ENCODE measurements at places on chromosomes 11 and 22. TPM values are rescaled to one million over a fixed set of nuclear protein-coding genes. Genes with fewer than 3 reads are reported as not detected.

DNA sequence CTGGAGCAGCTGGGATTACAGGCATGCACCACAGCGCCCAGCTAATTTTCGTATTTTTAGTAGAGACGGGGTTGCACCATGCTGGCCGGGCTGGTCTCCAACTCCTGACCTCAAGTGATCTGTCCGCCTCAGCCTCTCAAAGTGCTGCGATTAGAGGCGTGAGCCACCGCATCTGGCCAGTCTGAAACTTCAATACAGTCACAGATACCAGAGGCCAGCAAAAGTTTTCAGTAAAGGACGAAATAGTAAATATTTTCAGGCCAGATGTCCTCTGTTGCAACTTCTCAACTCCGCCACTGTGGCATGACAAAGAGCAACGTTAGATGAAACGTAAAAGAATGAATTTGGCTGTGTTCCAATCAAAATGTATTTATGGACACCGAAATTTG lies 403.6 kb downstream of the MN1 start:
- DNase-seq, result no peak

GRCh38 chr11:122375687-122376399 lies 259.8 kb upstream of the BLID start:
- no peak for DNase-seq

GRCh38 chr22:36386351-36386899 lies 1.3 kb downstream of the MYH9 start:
- DNase-seq, result peak; percentile 80

DNA sequence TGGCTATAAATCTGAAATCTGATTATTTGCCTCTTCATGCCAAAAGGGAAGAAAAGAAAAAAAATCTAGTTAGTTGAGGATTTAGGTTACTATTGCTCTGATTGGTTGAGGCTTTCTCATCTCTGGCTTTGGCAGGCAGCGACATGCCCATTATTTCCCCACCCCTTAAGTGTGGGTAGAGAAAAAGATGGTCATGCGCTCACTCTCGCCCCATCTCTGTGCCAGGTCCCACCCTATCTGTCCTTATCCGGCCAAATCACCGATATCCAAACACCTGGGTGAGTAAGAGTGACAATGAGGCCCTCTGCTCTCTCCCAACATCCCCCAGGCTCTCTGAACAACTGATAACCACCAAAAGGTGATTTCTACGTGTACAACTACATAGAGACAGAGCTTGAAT lies 31.2 kb upstream of the SNX19 start:
- no peak for DNase-seq

DNA sequence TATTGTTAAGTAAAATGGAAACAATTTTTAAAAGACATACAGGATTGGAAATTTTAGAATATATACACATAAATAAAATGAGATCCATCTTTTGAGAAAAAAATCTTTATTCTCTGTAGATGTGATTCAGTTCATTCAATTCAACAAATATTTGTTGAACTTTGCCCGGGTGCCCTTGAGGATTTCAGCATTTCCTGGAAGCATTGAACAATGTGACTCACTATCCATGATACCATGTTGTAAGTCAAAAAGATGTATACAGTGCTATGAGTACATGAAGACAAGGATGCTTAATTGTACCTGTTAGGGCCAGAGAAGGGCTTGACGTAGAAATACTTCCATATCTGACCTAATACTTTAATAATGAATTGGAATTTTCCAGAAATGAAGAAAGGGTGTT lies 353.7 kb downstream of the METTL15 start:
- DNase-seq, result no peak

The MICALL1 gene
- 74.8 TPM for total RNA-seq

DNA sequence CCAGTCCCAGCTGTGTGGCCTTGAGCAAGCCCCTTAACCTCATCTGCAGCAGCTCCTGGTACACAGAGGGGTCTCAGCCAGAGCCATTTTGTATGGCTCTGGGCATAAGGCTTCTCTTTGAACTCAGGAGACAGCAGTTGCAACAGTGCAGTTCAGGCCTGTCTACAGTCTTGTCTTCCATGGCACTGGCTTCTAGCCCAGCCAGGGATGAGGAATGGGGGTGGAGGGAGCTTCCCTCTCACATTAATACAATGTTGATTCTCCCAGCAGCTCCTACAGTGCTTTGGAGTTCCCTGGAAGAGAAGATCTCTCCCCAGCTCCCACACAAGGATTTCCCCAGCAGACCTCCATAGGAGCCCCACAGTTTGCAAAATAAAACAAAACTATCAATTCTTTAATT lies 350.2 kb downstream of the BUD13 start:
- DNase-seq, result no peak

- DNase-seq, result peak; percentile 6
Observed at GRCh38 chr22:27420817-27421361, 380.7 kb downstream of the MN1 start.

The CRYBB1 gene
- not detected for total RNA-seq

GRCh38 chr11:46220313-46220712 lies 57.1 kb upstream of the CREB3L1 start:
- no peak for DNase-seq

DNA sequence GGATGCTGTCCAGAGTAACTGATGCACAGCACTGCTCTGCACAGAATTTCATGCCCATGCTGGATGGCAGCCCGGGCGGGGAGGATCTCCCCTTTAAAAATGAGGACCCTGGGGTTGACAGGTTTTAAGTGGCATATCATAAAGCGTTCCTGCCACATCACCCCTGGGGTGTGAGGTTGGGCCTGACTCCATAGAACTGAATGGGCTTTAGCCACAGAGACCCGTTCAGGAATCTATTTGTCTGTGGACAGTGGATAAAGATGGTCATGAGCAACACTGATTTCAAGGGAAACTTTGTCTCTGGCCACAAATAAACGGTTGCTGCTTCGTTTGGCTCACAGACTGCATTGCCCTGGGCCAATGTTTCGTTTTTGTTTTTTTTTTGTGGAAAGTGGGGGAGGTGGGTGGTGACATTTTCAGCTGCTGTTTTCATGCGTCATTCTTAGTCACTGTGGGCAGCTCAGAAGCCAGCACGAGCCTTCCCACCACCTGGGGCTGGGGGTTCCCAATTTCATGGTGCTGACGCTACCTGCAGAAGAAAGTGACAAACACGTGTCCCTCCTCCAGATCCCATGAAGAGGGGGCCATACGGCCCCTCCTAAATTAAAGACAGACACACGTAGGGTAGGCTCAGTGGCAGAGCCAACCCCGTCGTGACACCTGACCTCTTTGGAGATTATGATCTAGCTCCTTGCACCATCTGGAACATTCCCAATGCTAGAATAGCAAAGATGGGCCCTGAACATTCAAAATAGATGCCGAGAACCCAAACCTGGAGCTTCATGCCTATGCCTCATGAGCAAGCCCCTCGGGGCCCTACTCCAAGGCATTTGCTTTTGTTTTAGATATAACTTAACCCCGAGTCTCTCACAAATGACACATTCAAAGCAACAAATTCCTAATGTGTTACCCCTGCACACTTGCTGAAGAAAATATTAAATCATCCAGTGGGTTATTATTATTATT lies 54.8 kb upstream of the PHF21B start:
- no peak for DNase-seq

DNA sequence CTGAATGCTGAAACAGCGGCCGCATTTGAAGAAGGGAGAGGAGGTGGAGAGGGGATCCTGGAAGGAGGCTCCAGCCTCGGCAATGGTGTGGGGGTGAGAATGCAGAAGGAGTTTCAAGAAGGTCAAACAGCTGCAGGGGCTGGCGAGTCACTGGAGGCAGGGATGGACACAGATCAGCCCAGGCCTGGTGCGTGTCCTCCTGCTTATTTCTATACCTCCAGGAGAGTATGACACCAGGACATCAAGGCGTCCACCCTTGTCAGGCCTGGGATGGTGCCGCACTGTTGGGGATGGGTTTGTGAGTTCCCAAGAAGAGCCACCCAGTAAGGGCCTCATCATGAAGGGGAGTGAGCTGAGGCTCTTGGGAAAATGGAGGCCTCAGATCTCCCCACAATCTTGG lies 23.1 kb downstream of the IGLL1 start:
- DNase-seq, result no peak

- no peak for DNase-seq
Observed at GRCh38 chr11:130520271-130520671, 71.8 kb downstream of the ADAMTS15 start.

GRCh38 chr22:22884010-22884887 lies 3.4 kb upstream of the IGLL5 start:
- DNase-seq, result peak; percentile 13

DNA sequence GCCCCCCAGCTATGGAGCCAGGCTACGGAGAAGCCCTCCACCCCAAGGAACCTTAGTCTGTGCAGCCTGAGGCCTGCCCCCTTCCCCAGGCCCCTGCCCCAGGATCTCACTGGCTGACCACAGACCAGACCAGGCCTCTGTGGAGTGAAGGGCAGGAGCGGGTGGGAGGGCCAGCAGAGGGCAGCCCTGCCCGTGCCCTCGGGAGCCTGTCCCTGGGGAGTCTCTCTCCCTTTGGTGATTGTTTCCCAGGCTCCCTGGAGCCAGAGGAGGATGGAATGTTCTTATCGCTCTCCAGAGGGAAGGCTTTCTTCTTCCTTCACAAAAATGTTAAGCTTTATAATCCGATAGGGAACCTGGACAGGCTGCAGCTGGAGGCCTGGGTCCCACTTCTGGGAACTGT lies 455.3 kb downstream of the SOX6 start:
- DNase-seq, result no peak

DNA sequence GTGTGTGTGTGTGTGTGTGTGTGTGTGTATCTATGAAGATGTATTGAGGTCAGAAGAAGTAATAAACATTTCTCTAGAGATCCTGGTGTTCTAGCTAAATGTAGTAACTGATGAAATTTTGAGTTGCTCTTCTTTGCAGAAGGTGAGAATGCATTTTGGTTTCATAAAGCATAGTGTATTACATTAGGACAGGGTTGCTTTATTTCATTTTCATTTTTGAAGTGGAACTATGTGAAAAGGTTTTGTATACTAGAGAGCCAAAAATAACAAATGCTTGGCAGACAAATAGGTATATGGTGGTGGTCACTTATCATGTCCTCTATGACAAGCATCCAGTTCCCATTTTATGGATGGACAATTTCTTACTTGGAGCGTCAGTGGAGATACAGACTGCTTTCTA lies 99.0 kb downstream of the CASP12 start:
- no peak for DNase-seq

GRCh38 chr11:131637469-131638175 lies 267.2 kb downstream of the NTM start:
- DNase-seq, result no peak

DNA sequence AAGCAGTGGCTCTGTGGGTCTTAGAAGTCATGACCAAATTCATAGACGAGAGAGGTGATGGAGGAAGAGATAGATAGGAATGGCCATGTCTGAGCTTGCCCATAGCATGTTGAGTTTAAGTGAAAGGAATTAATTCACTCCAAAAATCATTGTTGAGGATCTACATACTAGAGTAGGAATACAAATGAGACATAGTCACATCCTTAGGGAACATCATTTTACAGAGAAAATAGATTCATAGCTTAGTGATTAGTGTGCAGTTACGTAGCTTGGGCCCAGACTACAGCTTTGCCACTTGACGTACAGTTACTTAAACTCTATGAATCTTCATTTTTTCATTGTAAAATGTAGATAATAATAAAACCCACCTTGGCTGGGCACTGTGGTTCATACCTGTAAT lies 21.4 kb upstream of the BMAL1 start:
- DNase-seq, result no peak

DNA sequence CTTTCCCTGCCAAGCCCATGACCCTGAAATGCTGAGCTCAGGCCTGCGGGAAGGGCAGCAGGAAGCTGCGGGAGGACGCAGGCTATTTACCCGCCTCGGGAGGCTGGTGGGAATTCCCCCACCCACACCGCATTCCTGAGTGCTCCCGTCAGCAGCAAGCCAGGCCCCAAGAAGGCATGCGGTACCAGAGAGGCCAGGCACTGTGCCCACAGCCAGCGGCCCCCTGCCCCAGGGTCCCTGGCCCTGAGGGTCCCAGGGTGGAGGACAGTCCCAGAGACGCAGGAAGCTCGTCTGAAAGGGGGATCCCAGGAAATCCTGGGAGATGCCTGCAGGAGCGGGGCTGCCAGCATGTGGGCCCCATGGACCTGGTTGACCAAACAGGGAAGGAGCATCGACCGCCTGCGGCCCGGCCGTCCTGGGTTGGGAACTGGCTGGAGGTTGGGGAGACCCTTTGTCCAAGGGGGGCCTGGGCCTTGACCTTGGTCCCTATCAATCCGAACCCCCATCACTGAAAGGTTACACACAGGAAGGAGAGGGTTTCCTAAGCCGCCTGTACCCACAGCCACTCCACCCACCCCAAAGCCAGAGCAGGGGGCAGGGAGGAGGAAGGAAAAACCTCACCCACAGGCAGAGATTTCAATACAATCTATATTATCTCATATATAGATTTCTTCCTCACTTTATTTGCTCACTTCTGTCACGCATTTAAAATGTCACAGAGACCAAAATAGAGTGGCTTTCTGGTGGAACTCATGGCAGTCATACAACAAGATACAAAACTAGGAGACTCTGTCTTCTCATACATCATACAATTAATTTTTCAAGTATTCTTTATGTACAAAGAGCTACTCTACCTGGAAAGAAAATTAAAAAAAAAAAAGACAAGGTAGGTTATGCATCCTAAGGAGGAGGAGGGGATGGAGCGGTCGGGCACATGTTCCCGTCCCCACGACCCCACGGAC lies 17.1 kb downstream of the MAFF start:
- peak; percentile 67 for DNase-seq

DNA sequence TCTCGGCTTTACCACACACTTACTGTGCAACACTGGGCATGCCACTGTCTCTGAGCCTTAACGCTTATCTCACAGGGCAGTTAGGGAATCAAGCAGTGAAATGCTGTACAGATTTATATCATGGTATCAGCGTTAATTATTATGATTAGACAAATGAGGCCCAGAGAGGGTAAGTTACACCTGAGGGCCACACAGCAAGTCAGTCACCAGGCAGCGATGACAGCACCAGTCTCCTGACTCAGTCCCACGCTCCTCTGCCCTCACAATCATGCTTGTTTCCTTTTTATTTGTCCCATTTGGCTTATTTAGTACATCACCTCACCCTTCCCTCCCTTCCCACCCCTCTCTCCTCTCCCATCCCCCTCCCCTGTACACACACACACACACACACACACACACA lies 12.2 kb downstream of the CHRDL2 start:
- no peak for DNase-seq

DNA sequence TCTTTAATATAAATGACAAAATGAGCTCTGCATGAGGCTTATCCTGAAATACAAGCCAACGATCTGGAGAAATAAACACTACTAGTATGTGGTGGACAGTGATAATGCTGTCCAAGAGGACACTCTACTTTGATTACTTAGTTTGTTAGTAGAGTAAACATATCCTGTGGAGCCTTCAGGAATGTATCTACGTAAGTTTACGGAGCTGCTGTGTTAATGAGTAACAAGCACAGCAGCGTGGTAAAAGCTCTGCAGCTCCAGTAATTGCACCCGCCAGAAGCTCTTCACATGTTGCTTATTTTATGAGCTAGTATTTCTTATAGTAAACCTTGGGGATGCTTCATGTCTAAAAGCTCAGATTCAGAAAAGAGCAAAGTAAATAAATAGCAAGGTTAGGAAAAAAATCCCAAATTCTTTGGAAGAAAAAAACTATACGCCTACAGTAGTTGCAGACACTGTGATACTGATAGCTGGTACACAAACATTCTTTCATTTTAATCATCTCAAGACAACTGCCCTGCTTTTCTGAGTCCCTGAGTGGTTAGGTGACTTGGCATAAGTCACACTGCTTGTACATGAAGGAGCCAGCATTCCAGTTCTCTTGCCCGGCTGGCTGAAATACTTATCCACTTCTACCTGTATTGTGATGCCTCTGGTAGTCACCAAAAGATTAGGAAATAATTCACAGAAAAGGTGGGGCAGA lies 32.7 kb upstream of the CCDC34 start:
- DNase-seq, result peak; percentile 84
